ENCODE measurements at places on chromosomes 16 and 17.
A peak's percentile ranks its signal among the peaks of the same experiment; 100 is the strongest.

- no peak for DNase-seq
Observed at GRCh38 chr16:66544016-66544757, 5.7 kb downstream of the TK2 start.

DNA sequence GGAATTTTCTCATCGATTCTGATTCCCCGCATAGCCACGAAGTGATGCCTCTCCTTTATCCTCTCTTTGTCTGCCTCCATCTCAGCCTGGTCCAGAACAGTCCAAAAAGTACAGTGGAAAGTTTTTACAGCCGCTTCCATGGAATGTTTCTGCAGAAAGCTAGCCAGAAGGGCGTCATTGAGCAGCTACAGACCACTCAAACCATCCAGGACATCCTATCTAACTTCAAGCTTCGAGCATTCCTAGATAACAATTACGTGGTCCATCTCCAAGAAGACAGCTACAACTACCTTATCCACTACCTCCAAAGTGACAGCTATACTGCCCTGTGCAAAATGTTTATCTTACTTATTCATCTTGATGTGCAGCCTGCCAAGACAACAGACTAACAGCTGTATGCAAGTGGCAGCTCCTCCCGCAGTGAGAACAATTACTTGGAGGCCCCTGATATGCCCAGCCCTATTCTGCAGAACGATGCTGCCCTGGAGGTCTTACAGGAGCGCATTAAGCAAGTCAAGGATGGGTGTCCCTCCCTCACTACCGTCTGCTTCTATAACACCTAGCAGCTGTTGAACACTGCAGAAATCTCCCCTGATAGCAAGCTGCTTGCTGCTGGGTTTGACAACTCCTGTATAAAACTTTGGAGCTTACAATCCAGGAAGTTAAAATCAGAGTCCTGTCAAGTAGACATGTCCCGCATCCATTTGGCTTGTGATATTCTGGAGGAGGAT is 38.9 kb downstream of the SLFN12L start:
- DNase-seq = no peak

DNA sequence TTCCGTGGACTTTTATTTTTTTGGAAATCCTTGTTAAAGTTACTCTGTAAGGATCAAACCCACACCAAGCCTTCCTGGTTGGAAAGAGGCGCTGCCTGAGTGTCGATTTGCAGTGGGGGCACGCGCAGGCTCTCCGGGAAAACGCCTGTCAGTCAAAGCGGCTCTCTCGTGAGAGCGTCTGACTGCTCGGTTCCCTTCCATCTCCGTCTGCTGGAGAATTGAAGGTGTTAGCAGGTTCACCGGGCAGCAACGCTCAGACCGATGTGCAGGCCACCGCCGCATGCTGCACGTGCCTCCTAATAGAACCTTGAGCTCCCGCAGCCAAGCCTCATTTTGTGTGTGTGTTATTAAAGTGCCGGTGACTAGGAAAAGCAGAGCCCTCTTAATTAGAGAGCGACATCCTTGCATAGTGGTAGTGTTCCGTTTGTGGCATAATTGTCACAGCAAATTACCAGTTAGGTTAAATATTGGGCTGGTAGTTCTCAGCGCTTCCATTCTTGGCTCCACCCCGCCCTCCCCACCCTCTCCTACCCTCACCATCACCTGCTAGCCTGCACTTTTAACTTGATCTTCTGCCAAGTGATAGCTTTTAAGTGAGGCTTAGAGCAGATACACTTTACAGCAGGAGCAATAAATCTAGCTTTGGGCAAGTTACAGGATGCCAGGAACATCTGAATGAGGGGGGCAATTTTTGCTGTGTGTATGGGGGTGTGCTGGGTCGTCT is 75.5 kb downstream of the RPA1 start:
- no peak for DNase-seq

DNA sequence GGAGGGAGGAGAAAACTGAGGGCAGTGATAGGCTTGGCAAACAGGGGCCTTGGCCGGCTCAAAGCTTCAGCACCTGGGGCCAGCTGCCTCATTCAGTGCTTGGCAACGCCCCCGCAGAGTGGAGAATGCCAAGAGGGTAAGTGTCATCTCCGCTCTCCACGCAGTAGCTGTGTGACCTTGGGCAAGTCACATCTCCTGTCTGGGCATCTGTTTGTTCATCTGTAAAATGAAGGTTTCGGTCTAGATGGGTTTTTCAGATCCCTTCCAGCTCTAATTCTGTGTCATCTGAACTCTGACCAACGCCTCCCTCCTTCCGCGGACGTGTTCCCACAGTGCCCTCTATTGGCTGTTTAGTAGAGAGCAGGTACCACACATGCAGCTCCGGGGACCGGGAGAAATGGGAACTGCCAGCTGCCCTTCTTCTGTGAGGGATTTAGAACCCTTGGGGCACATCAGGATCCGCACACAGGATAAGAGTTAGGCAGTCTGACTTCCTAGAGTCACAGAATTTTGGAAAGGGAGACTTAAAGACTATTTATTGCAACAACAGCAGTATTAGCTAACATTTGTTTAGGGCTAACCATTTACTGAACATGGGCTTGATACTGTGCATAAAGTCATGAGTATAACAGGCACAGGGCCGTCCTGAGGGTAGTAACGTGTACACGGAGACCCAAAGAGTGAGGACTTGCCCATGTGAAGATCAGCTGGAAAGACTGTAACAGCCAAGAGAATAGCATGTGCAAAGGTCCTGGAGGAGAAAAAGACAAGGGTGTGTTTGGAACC is 26.8 kb downstream of the GP2 start:
- peak; percentile 70 for DNase-seq

- no peak for DNase-seq
Observed at GRCh38 chr17:53630638-53631037, 192.1 kb upstream of the KIF2B start.

DNA sequence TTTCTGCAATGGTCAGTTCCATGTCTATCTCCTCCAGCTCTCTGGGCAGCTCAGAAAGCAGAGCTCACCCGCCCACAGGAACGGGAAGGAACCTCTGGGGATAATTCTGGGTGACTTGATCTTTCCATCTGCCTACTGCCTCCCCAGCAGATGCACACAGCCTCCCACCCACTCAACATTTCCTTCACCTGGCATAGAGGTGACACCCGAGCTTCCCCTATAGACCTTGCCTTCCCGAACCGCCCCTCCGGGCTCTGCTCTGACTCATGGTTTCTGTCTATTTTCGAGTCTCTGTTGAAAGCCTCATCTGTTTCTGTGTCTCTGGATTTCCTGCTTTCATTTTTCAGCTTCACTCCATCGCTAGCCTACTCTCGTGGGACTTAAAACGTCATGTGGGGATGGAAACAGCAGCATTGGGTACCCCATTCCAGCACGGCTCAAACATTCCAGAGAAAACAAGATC is 11.4 kb downstream of the GGA3 start:
- DNase-seq = no peak

- no peak for DNase-seq
Observed at GRCh38 chr17:56486732-56487131, 106.8 kb upstream of the NOG start.

- no peak for DNase-seq
Observed at GRCh38 chr17:6041246-6041645, 28.9 kb upstream of the WSCD1 start.

- DNase-seq = peak; percentile 43
Observed at GRCh38 chr16:89484923-89485679, 5.3 kb downstream of the ANKRD11 start.

DNA sequence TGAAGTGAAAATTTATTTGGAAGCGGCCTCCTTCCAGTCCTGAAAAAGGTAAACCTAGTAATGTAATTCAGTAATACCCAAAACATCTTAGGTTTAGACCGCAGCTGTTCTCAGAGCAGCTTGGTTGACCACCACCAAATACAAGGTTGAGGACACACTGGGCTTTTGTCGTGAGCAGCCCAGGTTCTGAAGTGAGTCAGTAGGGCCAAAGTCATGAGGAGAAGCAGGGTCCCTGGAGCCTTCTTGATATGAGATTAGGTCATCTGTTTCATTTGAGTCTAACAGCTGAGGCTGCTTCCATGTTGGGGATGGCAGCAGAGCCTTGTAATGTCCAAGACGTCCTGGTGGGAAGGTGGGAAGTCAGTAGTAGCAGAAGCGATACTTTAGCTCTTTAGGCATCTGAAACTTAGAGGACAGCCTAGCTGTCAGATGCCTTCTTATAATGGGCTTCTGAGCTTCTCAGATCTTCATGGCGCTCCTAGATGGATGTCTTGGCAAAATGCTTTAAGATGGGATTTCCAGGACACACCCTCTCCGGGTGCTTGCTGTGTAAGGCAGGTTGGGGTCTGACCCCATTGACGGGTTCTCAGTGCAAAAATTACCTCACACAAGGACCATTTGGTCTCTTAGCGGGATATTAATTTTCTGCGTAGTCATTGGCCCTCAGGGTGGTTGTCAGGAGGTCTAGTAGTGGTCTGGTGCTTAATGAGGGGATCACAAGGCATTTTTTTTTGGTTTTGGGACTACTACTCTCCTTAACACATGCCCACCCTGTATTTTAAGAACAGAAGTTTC is 2.4 kb downstream of the ALKBH5 start:
- no peak for DNase-seq

- DNase-seq = no peak
Observed at GRCh38 chr16:35409503-35409902, 1950.1 kb downstream of the TP53TG3F start.

- no peak for DNase-seq
Observed at GRCh38 chr17:19753051-19753509, 5.0 kb upstream of the ALDH3A1 start.

DNA sequence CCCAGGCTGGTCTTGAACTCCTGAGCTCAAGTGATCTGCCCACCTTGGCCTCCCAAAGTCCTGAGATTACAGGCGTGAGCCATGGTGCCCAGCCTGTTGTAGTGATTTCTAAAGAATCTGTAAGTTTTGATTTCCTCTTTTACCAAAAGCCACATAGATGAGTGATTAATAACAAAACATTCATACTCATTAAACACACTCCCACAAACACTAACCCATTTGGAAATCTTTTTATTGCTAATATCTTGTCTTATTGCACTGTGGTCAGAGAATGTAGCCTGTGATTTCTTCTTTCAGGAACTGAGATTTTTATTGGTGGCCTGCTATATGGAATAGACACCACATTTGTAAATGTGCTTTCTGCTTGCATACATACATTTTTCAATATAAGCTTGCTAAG is 31.6 kb downstream of the MYH10 start:
- DNase-seq = no peak

- no peak for DNase-seq
Observed at GRCh38 chr17:2266865-2267228, 36.7 kb downstream of the SMG6 start.

DNA sequence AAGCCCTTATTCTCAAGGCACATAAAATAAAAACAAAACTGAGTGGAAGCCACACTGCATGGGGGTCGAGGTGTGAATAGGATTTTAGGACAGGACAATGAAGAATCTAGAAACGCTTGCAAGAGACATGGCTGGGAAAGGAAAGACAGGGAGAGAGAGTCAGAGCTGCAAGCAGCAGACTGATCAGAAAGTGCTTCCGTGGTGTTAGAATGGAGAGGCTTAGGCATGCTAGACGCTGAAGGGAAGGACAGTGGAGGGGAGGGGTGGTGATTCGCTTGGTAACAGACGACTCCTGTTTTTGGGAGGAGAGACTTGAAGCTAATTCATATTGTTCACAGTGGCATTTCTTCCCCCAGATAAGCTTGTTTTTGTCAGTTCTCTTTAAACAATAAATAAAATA is 173.5 kb downstream of the AIPL1 start:
- no peak for DNase-seq

GRCh38 chr16:58028541-58029070 is 3.1 kb downstream of the MMP15 start:
- no peak for DNase-seq

GRCh38 chr16:70665113-70665694 is 18.8 kb downstream of the IL34 start:
- DNase-seq = no peak

DNA sequence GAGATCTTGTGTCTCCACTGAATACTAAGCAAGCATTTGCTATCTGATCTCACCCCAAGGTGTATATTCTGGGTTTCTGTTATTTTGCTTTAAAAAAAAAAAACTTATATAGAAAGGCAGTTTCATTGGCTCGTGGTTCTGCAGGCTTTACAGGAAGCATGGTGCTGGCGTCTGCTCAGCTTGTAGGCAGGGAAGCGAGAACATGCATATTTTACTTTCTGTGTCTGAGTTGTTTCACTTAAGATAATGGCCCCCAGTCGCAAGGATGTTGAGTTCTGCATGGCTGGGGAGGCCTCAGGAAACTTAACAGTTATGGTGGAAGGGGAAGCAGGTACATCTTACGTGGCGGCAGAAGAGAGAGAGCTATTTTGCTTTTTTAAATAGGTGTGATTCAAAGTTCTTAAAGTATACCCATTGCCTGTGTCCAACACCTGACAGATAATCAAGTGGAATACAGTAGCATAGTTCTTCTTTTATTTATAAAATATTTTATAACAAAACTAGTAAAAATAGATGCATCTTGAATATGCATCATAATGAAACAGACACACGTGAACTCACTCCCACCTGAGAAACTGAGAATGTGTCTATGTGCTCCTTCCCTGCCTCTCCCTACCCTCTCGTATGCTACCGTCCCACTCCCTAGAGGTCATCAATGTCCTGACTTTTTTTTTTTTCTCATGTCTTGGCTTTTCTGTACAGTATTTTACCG is 15.4 kb upstream of the ARHGAP17 start:
- DNase-seq = no peak

GRCh38 chr17:45677770-45678169 is 106.3 kb upstream of the CRHR1 start:
- DNase-seq = no peak

DNA sequence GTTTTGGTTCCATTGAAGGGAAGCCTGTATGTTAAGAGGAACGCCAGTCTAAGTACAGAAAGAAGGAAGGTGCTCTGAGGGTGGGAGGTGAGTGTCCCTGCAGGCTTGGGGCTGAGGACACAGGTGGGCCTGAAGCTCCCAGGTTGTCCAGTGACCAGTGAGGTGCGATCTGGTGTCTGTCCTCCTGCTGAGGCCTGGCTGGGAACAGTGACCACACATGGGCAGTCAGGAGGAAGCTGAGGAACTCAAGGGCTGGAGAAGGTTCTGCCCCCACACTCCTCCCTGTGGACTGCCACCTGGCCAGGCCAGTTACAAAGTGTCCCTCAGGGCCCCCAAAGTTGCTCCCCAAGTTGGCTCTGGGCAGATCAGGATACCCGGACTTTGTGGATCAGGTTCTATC is 102.1 kb downstream of the N4BP1 start:
- DNase-seq = no peak

GRCh38 chr17:22142091-22142490 is 449.8 kb downstream of the KCNJ18 start:
- no peak for DNase-seq

DNA sequence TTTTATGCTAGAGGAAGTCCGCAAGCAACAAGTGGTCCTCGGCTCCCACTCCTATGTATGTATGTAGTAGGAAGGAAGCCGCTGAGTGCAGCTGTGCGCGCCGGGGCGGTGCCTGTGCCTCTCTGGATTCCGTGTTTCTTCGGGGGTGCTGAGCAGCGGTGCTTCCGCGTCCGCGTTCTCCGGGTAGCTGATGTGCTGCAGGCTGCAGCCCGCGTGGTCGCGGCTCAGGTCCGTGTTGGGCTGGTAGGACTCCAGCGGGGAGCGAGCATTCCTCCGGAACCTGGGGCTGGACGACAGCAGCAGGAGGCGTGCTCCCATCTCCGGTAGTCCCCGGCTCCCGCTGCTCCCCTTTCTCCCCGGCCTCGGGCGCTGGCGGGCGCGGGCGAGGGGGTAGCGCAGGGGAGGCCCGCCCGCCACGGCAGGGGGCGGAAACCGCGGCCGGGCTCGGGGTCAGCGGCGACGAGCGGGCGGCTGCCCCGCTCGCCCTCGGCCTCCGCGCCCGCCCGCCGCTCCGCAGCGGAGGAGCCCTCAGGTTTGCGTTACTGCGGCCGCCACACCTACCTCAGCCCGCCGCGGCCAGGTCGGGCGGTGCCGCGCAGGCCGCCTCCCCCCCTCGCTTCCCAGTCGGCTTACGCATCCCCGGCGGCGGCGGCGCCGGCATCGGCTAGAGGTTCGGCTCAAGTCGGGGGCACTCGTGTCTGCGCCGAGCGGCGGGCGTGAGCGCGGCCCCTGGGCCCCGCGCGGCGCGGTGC is 487 bp downstream of the C17orf67 start:
- DNase-seq = peak; percentile 53
